NCI-H2081 treated with DMSO at 0.1 percent for 48 hours (cell line): ENCODE measurements at places on chromosomes 16 and 17.

DNA sequence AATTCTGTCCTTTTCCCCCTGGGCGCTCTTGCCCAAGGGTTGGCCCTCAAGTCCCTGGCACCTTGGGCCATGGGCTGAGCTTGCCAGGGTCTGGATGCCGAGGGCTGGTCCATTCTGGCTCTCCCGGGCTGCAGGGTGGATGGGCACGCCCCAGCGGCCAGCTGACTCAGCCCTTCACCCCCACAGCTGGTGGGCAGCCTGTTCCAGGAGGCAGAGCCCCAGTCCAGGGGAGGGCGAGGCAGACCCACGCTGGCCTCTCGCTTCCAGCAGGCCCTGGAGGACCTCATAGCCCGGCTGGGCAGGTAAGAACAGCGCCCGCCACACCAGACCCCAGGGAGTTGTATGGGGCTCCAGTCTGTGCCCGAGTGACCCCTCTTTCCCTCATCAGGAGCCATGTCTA is 15.0 kb downstream of the MYO15B start:
- DNase-seq, result no peak

DNA sequence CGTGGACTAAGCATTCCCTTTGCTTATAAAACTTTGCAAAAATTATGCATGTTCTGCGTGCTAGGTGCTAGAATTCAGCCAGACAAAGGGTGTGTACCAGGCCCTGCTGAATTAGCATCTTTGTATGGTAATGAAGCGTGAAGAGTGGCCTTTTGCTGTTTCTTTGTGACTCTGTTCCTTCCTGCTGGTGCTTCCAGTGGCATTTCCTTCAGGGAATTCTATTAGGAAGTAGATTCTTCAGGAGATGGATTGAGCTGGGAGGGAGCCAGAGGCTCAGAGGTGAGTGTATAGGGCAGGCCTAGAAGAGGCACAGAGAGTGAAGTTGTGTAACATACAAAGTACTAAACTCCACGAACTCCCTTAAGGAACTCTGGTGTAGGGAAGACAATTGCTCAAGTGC is 73.9 kb upstream of the ASIC2 start:
- DNase-seq, result no peak

GRCh38 chr17:74474043-74474792 is 7.8 kb downstream of the CD300A start:
- no peak for DNase-seq

GRCh38 chr16:84065536-84066132 is 23.0 kb upstream of the SLC38A8 start:
- no peak for DNase-seq

DNA sequence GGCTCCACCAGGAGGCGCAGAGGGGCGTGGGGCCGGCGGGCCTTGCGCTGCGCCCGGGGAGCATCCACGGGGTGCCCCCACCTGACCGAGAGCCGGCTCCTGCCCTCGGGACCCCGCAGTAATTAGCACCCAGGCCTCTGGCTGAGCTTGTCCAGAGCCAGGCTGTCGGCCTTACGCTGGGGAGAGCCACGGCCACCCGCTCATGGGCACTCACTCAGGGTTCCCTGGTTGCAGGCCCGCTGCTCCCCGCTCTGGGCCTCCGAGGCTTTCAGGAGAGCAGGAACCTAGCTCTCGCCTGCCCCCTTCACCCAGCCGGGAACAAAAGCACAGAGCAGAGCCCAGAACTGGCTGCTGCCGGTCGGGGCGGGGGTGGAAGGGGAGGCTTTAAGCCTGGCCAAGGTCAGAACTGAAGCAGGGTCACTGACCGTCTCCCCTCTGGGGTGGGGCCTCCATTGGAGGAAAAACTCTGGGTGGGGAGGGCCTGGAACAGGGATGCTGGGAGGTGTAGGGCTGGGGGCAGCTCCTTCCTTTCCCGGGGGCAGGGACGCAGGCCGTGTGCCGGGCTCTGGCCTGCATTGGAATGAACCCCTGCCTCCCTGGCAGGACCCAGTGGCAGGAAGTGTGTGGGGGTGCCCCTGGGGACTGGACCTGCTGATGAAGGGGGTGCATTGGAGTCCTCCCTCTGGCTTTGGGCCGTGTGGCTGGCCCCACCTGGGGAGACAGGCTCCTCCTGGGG is 12.3 kb downstream of the GLIS2 start:
- no peak for DNase-seq
